GM12891 (cell line): ENCODE measurements at places on chromosomes 2 and 18.

DNA sequence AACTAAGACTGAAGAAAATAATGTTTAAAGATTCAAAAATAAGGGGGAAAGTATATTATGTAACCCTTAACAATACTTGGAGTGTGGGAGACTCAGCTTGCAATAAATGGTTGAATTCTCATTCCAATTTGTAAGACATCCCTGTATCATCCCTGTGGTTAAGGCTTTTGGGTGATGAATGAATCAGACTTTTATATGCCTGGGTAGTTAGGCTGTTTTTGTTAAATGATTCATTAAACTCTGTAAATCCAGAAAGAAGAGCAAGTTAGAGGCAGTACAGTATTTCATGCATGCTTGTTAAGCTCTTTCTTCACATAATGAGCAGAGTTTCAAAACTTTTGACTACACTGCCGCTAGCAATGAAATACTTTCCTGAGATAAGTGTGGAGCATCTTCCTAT, 948.8 kb downstream of the SOCS6 start:
- no peak for DNase-seq

GRCh38 chr2:42101206-42102023, 53.6 kb downstream of the PKDCC start:
- no peak for DNase-seq

DNA sequence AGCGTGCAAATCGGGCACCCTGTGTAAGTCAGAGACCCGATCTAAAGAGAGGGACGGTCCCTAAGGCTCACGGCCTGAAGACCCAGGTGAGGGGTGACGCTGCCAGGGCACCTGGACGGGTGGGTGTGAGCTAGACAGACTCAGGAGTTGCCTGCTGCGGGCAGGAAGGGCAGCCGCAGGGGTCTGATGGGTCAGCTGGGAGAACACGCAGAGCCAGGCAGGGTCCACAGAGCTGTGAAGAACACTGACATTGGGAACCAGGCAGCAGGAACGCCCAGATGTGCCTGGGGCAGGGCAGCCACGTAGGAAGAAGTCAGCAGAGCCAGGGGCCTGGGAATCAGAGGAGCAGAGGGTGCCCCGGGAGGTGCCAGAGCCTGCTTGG, 25.9 kb downstream of the HDAC4 start:
- no peak for DNase-seq

GRCh38 chr18:55650363-55650870, 62.4 kb upstream of the TCF4 start:
- DNase-seq, result no peak

DNA sequence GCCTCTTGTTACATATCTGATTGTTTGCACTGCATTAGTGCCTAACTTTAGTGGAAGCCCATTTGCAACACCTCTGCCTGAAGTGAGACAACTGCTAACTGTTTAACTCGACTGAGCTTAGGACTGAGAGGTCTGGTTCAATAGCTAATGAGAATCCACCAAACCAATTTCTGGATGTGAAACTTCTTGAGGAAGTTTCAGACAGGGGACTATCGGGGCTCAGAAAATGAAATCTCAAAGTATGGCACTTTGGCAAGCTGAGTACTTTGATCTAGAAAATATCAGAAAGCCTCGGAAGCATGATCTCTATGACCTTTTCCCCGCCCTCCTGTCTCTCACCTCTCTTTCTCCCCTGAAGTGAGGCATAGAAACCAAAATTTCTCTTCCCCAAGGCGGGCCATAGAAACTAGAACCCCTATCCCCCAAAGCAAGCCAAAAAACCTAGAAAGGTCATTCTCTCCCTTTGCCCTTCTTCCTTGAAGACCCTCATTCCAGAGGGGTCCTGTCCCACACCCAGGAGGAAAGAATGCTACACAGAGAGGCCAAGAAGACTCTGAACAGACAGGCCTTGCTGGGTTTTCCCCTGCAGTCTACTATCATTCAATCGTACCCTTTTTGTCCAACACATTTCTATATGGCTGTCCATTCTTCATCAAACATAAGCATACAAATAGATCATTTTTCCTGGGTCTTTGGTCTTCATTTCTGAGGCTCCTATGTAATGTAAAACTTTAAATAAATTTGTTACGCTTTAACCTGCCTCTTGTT, 69.6 kb upstream of the CREB1 start:
- DNase-seq, result no peak

- DNase-seq, result no peak
Observed at GRCh38 chr2:3838348-3838747, 135.0 kb downstream of the DCDC2C start.

GRCh38 chr18:6255116-6255705, 159.5 kb downstream of the L3MBTL4 start:
- DNase-seq, result no peak

DNA sequence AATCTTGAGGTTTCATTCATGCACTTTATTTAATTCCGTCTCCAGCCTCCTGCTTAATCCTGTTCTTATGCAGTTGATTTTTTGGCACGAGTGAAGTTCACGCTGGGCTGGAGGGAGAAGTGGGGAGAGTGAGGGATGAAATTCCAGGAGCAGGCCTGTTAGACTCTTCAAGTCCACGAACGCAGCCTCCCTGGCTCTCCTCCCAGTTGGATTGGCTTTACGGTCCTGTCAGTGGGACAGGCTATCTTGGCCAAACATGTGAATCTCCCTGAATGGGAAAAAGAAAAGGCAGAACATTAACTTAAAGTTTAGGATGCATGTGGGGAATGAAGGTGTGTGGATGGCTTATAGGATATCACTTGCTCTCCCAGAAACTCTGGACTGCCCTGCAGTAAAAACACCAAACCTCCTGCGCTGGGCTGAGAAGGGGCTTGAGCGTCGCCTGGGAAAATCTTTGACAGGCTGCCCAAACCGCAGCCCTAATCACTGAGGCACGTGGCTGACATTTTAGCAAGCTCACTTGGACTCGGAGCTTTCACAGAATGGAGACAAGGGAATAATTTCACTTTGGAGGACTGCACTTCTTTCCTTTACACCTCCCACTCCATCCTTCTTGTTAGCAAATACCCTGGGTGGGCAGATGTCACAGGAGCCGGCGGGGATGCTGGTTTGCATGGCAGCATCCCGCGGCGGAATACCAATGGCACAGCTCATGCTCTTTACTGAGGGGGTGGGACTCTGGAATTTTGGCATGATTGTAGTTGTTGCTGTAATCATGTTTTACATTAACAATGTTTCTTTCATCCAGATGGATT, 93.9 kb downstream of the ACKR3 start:
- no peak for DNase-seq

DNA sequence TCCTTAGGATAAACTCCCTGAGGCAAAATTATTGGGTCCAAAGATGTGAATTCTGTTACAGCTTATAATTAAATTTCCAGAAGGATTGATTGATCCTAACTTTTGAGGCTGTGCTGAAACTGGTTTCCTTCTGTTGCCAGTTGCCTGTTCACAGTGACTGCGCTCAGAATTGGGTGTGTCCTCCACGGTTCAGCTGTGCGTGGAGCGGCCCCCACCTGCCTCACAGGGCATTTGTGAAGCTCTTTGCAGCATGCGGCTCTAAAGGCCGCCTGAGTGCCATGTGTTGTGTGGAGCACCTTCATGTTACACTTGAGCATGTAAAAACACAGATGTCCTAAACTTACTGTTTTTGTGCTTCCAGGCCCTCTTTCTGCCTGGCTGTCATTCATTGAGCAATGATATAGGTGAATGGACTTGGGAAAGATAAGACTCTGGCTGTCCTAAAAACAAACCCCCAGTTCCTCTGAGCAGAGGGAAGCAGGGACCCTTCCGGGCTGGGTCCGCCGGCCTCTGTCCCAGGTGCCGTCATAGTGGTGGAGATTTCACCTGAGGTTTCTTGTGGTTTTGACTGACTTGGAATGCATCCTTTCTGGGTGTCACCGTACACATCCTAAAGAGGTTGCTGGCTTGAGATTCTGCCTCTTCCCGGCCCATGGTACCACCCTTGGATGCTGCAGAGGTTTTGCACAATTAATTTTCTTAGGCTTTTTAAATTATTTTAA, 173.6 kb downstream of the LDLRAD4 start:
- DNase-seq, result no peak

DNA sequence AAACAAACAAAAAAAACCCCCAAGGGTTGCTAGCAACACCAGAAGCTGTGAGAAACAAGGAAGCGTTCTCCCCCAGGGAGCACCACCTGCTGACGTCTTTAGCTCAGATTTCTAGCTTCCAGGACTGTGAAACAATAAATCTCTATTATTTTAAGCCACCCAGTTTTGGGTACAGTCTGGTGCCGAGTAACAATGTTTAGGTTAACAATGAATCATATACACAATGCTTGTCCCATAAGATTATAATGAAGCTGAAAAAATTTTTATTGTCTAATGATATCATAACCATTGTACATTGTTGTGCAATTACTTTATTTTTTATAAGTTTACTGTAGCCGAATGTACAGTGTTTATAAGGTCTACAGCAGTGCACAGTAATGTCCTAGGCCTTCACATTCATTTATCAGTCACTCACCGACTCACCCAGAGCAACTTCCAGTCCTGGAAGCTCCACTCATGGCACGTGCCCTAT, 72.1 kb upstream of the CAB39 start:
- no peak for DNase-seq

DNA sequence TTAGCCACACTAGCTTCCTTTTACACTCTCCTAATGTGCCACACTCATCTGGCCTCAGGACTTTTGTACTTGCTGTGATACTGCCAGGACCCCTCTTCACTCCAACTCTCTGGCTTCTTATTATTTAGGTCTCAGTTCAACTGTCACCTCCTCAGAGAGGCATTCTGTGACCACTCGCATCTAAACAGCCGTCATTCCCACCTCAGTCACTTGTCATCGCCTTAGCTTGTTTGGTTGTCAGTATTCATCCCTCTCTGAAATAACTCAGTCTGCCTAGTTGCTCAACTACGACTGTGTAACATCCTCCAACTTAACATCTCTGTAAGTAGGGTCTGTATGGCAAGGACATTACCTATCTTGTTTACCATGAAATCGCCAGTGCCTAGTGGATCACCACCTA, 27.2 kb downstream of the MGAT4A start:
- no peak for DNase-seq

- DNase-seq, result no peak
Observed at GRCh38 chr2:223860809-223861738, 23.7 kb upstream of the AP1S3 start.

DNA sequence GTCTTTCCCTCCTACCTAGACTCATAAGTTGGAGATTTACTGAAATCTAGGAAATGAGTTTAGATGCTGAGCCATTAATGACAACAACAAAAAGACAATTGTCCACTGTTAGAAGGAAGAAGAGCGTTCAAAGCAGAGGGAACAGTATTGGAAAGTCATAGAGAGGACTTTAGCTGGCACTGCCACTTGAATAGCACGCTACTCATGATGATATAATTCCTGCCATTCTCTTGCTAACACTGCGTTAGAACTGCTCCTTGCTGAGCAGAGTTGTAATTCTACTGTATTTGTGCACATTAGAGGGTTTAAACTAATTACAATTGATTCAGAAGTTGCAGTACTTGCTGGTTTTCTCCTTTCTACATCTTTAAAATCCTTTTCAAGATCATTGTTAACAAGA, 9.0 kb upstream of the AFTPH start:
- DNase-seq, result no peak

- DNase-seq, result no peak
Observed at GRCh38 chr2:59754011-59754735, 799.3 kb downstream of the BCL11A start.

DNA sequence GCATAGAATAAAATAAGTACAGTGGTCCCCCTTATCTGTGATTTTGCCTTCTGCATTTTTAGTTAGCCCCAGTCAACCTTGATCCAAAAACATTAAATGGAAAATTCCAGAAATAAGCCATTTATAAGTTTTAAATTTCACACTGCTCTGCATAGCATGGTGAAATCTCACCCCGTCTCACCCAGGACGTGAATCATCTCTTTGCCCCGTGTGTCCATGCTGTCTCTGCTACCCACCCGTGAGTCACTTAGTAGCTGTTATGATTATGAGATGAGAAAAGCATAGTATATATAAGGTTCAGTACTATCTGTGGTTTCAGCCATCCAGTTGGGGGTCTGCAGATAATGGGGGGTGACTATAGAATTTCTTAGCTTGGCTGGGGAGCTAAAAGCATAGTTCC, 67.3 kb downstream of the RHBDD1 start:
- DNase-seq, result no peak

DNA sequence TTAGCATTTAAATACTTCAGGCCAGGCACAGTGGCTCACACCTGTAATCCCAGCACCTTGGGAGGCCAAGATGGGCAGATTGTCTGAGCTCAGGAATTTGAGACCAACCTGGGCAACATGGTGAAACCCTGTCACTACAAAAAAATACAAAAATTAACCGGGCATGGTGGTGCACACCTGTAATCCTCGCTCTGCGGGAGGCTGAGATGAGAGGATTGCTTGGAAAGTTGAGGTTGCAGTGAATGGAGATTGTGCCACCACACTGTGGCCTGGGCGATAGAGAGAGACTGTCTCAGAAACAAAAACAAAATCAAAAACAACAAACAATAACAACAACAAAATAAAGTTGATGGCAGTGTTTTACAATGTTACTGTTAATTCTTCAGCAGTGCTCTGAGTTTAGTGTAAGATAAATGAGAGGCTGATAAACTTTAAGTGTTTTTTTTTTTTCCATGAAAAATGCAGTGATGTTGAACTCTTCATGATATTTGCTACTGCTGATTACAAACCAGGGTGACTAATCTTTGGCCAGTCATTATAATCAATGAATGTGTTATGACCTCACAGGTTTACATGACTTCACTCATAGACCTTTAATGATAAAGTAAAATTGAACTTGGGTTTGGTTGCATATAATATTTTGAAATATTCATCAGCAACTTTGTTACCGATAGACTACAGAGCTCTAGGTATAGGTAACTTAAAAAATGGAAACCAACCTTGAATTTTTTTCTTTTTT, 2.5 kb downstream of the ITGAV start:
- no peak for DNase-seq

DNA sequence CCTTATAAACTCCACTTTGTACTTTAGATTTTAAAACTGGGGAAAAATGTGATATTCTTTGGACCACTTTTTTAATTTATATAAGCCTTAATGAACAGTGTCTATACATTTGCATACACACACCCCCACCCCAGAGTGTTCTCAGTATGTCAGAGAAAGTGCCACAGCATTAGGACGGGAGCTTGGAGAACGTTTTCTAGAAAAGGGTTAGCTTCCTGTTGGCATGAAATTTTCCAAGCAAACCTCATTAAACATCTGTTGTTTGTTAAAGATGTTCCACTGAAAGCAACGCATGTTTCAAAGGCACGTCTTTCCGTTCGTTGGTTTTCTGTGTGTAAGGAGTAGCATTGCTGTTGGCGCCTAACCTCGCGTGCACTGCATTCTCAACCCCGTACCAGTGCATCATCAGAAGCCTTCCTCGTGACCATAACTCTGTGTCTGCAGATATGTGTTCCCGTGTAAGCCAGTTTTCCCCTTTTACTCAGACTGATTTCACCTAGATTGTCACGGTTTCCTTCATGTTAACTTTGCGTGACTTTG, 228.5 kb downstream of the ALPK2 start:
- DNase-seq, result no peak

- DNase-seq, result no peak
Observed at GRCh38 chr2:15449556-15450236, 111.4 kb downstream of the NBAS start.

GRCh38 chr2:150802635-150803034, 315.2 kb upstream of the RND3 start:
- DNase-seq, result no peak
